ENCODE measurements at places on chromosomes 6 and 20.

GRCh38 chr6:137219664-137220252, 573 bp upstream of the IFNGR1 start:
- DNase-seq: no peak

- no peak for DNase-seq
Measured at GRCh38 chr6:77290798-77291197, 172.5 kb downstream of the HTR1B start.

DNA sequence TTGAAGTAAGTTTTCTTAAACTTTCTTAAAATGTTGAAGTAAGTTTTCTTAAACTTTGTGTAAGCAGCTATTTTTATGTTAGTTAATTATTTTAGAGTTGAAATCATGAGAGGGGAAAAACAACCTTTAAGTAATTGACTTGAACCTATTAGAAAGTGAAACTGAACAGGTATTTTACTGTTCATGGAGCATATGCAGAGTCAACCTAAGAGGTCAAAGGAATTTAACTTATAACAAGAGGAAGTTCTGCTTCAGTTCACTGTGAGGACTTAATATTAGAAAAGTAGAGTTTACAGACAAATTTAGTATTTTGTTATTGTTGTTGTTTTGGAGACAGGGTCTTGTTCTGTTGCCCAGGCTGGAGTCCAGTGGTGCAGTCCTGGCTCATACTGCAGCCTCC, 38.0 kb downstream of the CDYL start:
- DNase-seq: no peak

DNA sequence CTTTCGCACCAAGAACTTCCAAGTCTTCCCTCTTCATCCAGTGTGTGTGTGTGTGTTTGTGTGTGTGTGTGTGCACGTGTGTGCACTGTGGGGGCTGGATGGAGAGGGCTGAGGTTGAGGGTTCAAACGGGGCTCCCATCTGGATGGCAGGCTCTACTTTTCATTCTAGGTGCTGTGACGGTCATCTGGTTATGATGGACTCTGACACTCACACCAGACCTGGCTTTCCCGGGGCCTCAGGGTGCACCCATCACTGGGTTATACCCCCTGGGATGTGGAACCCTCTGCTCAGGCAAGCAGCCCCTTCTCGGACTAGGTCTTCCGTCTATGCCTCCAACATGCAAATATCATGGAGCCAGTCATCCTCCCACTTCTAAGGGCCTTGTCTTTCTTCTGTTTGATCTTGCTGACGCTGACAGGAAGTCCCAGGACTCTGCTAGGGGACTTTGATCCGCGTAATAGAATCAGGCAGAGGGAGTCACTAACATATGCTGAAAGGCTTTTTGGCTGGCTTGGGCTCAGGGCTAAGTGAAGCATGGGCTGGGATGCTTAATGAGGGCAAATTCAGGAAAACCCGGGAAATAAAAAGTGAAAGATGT, 313.6 kb downstream of the CDC5L start:
- DNase-seq: no peak

DNA sequence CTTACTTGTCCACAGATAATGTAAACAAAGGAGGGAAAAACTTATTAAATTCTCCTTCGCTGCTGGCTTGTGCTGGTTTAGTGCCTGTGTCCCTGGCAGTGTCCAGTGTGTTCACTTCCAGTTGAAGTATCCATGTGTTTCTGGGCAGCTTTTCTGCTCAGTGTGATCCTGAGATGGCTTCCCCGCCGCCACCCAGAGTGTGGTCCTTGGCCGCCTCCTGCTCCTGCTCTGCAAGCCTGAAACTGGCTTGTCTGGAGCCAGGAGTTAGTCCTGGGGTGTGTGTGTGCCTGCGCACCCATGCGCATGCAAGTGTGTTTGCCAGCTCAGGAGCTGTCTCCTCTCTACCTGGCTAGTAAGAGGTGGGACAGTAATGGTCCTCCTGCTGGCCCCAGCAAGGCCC, 7.2 kb downstream of the BTBD3 start:
- DNase-seq: no peak

- DNase-seq: no peak
Measured at GRCh38 chr6:162621246-162621645, 106.3 kb downstream of the PRKN start.

DNA sequence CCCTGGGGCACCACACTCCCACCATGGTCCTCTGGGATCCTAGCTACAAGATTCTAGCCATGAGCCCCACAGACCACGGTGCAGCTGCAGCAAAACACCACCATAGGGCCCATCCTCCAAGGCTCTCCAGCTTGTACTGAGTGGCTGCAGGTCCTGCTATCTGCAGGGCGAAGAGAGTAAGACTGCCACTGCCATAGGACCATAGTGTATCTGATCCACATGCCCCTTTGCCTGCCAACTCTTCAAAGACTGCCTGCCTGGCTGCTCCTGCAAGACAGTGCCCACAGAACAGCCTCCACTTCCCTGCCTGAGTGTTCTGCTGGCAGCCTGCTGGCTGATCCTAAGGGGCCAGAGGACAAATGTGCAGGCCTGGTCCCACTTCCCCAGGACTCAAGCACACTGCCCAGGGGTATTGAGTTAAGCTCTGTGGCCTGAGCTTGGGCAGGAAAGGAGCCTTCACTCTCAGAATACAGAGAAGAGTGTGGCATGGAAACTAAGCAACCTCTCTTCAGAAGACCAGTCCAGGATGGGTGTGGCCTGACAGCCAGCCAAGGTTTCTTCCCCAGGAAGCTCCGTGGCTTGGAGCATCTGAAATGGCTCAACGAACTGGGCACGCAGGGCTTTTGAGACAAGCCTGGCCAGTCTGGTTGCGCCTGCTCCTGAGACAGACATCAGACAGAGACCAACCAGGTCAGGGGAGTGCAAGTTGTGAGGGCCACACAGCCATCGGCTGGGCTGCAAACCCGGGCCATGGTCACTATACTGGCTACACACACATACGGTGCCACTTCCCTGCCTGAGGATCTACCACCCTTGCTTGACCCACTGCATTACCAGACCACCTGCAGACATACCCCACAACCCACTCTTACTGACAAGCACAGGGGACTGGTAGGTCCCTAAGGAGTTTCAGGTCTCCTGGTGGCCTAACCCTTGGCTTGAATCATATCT, 54.5 kb downstream of the RNGTT start:
- DNase-seq: no peak

All from amygdala (tissue), 56 donors.